Spleen (tissue), 13 donors: ENCODE measurements at places on chromosomes 16 and 17.

- DNase-seq, result no peak
These were observed 256.4 kb downstream of the CDH13 start for GRCh38 chr16:82882982-82883835.

DNA sequence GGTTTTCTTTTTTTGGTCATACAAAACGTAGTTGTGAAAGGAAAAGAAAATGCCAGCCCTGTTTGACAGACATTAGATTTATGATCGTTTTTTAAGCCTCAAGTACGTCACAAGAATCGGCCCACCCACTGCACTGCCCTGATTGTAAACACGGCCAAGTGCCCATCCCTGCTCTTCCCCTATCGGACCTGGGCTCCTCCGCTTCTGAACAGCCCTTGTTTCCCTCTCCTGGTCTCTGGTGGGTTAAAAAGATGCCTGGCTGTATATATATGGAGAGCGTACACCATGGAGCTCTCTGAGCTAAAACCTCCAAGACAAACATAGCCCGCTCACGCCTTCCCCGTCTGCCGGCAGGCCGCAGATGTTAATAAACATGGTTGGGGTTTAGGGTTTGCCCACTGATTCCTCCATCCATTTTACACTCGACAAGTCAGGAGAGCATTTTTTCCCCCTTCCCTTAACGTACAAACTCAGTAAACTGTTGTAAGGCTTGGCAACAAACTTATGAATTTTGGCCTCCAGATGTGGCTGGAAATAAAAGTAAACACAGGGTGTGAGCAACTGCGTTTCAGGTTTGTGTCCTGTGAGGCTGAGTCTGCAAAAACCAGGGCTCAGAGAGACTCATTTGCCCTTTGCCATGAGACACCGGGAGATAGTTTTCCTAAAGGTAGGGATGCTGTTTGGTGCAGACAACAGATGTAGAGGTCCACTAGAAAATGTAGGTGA is 325.9 kb downstream of the SOX9 start:
- peak; percentile 32 for DNase-seq

DNA sequence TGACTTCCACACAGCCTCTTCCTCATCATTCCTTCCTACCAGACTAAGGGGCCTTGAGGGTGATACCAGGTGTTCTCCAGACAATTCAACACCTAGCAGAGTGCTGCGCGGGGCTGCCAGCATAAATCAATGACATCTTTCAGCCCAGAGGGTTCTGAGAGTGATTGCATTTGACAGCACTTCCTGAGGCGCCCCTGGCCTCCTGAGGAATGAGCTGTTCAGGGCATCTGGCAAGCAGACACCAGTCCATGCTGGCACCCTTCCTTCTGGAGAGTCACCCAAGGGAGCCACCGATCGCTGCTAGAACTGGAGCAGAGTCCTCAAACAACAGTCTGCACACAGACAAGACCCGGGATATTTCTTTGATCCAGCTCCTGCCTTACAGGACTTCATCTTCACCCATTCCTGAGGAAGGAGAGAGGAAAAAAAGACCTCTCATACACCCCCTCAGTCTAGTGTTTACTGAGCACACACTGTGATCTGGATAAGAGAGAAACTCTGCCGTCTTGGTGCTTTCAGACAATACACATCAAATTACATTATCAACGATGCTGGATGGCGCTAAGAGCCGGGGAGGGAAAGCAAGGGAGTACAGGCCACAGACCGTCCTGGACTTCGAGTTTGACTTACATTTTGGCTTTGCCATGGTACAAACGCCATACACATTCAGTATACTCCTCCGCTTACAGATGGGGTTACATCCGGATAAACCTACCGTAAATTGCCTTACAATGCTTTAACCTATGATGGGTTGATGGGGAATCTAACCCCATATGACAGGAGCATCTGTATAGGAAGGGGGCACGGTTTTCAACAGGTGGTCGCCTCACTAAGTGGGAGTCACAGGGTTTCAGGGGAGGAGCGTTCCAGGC is 23.0 kb downstream of the NPTX1 start:
- no peak for DNase-seq

- DNase-seq, result no peak
These were observed 53.6 kb downstream of the WNT3 start for GRCh38 chr17:46764709-46765401.

GRCh38 chr17:60390925-60391470 is 935 bp downstream of the USP32 start:
- DNase-seq, result peak; percentile 80
